Spinal cord (tissue), 10 donors: ENCODE measurements at places on chromosomes 6 and 20.

DNA sequence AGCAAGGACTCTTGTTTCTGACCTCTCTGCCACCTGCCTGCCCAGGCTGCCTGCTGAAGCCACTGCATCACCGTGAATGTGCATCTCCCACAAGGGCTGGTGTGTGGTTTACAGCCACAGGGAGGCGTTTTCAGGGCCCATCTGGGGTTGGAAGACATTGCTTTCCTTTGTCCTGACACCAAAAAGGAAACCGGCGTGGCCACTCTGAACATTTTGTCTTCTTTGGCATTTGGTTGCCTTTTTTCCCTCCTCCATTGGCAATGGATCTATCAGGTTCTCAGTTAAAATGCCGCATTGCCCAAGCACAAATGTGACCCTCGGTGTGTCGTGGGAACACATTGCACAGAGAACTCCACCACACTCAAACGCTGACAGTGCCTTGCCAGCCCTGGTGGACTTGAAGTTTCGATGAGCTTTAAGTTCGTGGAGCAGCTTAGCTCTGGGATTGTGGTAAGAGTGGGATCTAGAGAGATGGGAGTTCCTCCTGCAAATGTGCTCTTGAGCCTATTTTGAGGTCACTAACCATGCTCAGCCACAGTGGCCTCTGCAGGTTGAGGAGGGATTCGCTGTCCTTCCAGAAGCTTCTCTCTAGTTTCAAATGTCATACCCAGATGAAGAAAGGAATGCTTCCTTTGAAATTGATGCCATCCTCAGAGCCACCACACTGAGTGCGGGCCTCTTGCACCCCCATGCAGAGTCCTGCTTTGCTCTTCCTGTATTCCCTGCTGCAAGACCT is 14.8 kb upstream of the PCK1 start:
- DNase-seq = no peak

DNA sequence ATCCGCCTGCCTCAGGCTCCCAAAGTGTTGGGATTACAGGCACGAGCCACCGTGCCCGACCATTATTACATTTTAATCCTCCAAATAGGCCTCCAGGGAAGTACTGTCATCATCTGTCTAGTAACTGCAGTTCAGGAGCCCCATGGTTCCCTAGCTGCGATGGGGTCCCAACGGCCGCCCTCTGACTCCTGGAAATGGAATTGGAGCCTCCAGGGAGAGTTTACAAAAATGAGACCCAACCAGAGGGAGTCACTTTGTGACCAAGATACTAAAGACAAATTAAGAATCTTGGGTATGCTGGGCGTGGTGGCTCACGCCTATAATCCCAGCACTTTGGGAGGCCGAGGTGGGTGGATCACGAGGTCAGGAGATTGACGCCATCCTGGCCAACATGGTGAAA is 36.7 kb downstream of the TFAP2C start:
- DNase-seq = no peak

DNA sequence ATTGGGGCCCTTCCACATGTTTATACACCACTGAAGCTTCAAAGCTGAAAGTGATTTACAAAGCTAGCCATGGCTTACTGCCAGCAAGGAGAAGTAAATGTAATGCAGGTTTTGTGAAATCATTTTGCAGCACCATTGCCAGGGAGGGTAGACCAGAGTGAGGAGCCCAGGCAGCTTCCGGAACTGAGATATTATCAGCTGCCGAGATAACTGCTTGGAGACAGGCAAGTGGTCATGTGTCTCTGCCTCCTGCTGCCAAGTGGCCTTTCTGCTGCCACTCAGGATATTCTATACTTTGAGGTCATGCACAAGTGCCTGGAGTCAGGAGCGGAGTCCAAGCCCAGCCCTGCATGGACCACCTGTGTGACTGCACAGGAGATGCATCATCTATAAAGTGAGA is 160.2 kb downstream of the SYNDIG1 start:
- no peak for DNase-seq

DNA sequence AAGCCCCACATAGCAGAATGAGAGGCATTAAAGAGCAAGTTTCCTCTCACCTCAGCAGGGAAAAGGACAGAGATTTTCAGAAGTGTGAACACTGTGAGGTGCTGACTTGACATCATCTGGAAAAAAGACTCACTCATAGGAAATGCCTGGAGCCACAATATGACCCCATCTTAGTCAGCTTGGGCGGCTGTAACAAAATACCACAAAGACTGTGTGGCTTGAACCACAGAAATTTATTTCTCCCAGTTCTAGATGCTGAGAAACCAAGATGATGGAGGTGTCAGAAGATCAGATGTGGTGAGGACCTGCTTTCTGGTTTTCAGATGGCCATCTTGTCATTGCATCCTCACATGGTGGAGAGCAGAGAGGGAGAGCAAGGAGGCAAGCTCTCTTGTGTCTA is 253.1 kb downstream of the ADGB start:
- DNase-seq = no peak

DNA sequence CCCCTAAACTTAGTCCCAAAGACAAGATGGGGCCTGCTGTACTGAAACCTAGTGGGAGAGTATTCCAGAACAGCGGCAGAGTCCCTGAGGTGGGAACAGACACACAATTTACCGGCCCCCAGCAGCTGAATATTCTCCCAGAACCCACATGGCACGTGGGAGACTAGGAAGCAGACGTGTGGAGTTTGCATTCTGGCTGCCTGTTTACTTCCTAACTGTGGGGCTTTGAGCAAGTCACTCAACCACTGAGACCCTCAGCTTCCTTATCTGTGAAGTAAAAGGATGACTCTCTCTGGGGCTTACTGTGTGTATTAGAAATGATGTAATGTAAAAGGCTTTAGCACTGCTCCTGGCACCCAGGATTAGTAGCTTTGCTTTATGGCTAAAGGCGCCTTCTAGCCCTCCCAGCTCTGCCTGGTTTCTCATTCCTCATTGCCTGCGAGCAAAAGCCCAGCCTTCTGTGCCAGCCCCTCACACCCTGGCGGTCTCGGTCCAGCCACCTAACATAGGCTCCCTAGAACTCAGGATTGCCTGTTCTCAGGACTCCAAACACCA is 353.1 kb downstream of the CDC5L start:
- no peak for DNase-seq

DNA sequence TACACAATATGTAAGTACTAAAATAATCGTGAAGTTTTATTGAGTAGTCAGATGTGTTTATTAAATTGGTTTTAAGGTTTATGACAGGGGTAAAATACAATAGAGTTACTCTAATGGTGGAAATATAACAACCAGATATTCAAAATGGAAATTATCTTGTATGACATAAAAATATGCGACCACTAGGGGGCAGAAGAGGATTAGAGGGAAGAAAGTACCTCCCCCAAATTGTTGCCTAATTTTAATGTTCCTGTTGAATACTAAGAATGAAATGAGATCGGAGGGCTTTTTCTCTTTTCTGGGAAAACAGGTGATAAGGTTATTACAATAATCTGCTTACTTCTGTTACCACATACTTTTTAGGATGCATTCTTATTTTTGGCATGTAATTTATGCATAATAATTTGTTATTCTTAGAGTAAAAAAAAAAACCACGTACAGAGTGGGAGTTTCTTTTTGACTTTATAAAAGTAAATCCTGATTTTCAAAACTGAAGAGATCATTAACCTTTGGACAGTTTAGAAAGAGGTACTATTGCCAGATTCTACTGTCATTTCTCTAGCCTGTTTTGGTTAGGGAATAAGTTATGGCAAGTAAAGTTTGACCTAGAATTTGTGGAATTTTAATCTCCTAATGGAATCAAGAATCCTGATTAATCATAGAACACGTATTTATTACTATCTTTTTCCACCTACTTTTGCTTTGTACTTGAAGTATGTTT is 159.2 kb downstream of the CD109 start:
- DNase-seq = peak; percentile 72

DNA sequence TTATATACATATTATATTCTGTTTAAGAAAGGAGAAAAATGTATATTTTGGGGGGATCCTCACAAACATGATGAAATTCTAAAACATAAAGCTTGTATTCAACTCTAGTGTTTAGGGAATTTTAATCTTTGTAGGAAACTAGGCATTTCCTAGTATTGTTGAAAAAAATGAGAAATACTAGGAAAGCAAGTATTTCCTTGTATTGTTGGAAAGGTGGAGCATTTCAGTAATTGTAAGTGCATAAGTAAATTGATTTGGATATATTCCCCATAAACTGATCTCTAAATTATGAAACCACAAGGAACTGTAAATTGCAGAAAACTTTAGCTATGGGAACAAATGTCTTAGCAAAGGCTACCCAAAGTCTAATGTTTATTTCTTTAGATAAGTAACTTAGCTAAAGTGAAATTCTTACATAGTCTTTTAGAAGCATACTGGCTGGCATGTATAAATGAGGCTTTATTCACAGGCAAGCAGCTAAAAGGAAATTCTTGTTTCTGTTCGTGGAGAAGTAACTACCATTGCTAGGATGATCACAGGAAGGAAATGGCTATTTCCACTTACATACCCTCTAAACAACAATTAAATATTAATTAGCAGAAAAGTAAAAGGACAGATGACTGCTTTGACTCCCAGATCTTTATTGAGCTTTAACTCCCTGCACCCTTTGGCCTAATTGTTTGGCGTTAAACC is 19.9 kb upstream of the NRN1 start:
- DNase-seq = no peak

DNA sequence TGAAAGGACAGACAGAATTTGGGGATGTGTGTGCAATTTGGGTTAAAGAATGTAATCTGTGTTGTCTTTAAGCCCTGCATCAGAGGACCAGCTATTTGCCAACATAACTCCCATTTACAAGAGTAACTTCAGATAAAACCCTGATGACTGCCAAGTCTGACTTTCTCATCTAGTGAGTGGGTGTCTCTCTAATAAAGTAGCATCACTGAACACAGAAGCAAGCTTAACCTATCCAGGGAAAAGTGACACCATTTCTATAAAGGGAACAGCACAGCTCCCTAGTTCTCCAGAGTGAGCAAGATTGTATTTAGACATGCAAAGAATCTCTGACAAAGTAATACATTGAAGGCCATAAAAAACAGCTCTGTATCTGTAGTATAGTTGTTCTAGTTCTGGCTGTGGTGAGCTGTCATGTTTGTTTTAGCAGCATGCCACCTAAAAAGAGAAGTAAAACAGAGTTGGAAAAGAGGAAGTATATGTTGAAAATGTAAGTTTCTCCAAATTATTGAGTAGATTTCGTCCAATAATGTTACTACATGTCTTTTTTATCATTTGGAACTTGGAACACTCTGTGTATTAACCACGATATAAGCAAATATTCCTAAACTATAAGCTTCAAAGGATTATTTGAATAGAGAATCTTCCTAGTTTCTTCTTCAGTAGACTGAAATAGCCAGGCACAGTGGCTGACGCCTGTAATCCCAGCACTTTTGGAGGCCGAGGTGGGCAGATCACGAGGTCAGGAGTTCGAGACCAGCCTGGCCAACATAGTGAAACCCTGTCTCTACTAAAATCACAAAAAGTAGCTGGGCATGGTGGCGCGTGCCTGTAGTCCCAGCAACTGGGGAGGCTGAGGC is 8.8 kb upstream of the PIM1 start:
- DNase-seq = no peak

DNA sequence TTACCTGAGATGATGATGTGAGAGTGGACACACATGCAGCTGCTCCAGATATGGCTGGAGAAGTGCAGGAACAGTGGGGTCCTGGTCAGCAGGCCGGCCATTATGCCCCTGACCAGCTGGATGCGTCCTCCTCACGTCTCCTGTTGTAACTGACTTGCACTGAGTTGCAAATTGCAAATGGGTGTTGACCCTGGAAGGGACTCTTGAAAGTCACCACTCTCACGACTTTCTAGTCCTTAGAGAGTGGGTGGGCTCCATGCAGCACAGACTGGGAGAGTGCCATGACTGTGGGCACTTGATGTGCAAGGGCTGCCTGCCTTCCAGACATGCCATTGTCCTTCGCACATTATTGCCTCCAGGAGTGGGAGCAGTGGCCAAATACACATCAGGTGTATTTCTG is 10.8 kb downstream of the FAM83D start:
- no peak for DNase-seq

- DNase-seq = no peak
These were observed 27.1 kb downstream of the BCAS1 start for GRCh38 chr20:54043076-54043967.

GRCh38 chr6:47832386-47833100 is 50.7 kb downstream of the OPN5 start:
- DNase-seq = no peak

DNA sequence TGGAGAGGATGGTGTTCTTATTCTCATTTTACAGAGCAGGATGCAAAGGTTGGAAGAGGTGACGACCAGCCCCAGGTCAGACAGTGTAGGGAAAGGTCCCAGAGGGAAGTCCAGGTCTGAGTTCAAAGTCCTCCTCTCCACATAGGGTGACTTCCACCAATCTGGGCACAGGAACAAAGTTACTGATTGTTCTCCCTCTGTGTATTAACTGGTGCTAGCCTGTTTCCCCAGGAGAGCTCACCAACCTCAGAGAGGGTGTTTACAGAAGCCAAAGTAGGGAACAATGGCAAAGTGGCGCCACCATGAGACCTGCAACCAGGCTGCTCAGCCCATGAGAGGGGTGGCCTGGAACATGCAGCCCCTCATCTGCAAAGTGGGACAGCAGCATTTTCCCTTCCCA is 16.8 kb upstream of the SIRPB1 start:
- no peak for DNase-seq

DNA sequence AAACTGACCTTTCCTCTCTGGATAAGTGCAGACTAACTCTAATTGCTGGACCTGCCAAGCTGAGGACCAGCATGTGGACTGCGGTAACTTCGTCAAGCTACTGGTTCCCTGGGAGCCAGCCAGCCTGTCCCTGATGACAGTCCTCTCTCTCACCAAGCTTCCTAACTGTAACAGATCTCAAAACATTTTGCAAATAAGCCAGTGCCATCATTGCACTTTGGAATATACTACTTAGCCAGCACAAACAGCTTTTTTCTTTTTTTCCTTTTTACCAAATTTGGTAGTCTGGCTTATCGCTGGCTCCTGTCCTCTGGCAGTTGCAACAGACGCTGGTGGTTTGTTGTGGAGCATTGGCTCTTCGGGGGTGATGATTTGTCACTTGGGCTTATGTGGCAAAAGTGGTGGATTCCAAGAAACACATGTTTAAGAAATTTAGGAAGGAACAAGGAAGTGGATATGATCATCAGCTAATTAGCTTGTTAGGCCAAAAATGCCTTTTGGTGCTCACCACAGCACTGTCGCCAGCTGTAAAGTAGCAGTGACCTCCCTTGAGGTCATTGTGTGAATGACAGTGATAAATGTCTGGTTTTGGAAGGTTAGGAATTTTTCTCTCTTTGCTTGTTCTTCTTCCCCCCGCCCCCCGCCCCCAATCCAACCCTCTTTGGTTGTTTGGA is 171.7 kb downstream of the CLIC5 start:
- no peak for DNase-seq

- no peak for DNase-seq
These were observed 70.2 kb upstream of the ADGRF1 start for GRCh38 chr6:47112317-47112716.

DNA sequence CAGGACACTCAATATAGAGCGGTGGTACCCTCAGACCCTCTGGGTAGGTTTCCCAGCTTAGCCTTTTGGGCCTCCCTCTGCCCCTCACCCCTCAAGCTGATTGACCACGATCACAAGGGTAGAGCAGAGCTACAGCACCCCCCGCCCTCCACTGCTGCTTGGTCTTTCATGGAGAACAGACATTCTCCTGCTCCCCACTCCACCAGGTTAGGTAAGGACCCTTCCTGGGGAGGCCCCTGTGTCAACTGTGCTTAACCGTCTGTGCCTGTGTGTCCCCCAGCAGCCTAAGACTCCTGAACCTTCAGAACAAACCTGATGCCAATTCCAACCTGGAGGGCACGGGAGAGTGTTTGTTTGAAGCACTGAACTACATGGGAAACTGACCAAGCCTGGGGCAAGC is 11.8 kb downstream of the MYH7B start:
- no peak for DNase-seq

GRCh38 chr6:15791448-15792181 is 128.8 kb upstream of the DTNBP1 start:
- peak; percentile 69 for DNase-seq

- no peak for DNase-seq
These were observed 21.2 kb downstream of the KIF16B start for GRCh38 chr20:16552015-16552414.
